ENCODE measurements at places on chromosomes 5 and 9.

- no peak for DNase-seq
These were observed 78.5 kb downstream of the RGS3 start for GRCh38 chr9:113542006-113542405.

GRCh38 chr5:18749763-18750162 is 1115.5 kb downstream of the TAF11L14 start:
- DNase-seq = no peak

- no peak for DNase-seq
These were observed 12.5 kb downstream of the RAB24 start for GRCh38 chr5:177290816-177291596.

DNA sequence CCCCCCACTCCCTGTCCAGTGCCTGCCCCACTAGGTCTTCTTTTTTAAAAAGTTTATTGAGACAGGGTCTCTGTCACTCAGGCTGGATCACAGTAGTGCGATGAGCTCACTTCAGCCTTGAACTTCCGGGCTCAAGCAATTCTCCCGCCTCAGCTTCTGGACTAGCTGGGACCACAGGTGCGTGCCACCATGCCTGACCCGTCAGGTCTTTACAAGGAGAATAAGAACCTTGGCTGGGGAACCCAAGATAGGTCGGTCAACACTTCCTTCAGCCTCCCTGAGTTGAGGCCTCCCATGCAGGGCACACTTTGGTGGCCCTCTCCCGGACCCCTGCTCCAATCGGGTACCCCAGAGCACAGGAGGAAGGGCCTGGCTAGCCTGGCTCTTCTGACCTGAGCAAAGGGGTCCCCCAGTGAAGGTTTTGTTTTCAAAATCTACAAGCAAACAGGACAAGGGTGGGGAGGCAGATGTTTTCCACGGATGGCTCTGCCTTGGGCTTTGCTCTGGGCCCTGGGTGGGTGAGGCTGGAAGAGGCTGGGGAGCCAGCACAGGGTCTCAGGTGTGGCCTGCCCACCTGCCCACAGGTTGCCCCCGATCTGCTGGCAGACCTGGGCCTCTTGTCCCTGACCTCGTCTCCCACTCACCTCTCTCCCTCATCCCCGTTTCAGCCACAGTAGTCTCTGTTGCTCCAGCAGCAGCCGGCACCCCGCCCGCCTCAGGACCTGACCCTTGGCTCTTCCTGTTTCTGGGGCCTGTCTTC is 108.7 kb upstream of the PHYKPL start:
- DNase-seq = no peak

DNA sequence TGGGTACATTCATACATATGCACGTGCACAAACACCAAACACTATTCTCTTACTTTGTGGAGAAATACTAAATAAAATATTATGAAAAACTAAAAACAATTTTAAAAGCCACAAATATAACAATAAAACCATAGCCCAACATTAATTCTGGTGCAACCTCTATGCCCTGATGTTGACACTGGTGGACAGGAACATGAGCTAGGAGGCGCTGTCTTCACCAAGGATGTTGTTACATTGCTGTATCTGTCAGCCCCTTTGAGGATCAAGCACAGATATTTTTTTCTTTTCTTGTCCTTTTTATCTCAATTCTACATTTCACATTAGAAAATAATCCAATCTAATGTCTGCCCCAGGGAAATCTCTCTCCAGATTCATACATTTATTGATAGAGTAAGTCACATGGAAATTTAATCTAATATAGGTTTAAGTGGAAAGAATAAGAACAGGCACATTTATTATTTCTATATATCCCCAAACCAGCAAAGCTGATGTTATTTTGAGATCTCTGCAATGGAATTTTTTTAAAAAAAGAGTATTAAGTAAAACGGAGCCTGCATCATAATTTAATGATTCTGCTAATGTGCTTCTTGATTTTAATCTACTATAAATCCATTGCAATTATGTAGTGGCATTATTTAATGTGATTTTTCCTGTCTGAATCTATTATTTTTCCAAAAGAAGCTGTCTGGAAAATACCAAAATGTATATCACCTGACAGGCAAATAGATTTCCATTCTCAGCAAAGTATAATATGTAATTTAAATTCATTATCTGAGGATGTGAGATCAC is 716.5 kb downstream of the MTRR start:
- no peak for DNase-seq

DNA sequence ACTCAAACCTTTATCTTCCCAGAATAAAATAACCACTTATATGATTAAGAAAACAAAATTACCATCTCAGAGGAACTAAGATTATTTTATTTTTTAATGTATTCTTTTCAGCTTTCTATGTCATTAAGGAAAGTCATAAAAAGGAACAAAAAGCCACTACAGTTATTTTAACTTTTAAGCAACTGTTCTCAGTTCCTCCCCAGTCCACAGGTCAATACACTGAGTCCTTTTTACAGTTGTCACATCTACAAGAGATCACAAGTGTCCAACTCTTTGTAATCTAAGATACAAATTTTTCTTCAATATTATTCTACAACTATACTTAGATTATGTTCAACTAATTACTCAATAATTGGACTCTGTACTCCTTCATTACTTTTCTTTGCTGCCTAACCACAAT is 782.8 kb upstream of the ACO1 start:
- no peak for DNase-seq

DNA sequence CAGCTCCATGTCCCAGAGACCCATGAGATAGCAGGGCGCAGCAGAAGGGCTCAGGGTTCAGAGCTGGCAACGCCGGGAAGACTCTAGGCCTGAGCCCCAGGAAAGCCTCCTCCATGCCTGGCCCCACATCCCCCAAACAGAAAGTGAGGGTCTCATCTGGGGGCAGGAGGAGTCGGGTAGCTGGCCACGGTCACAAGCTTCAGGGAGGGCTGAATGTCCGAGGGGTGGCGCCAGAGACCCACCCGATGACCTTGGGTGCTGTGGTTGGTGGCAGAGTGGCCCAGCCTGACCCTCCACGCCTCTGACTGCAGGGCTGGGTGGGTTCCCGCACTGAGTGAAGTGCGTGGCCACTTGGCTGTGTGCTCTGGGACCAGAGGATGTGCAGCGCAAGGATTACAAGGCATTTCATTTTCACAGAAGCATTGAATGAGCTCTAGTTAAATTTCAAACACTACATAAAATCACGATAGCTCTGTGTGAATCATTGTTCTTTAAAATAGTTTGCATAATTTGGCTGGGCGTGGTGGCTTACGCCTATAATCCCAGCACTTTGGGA is 3.0 kb downstream of the C8G start:
- peak; percentile 32 for DNase-seq

- DNase-seq = peak; percentile 64
These were observed 345.2 kb downstream of the GLIS3 start for GRCh38 chr9:3954331-3955304.

GRCh38 chr9:14992081-14992480 is 81.9 kb upstream of the FREM1 start:
- DNase-seq = peak; percentile 72

- DNase-seq = no peak
These were observed 137.6 kb downstream of the UGCG start for GRCh38 chr9:112034216-112034611.

GRCh38 chr5:1660511-1660910 is 136.8 kb upstream of the LPCAT1 start:
- no peak for DNase-seq

DNA sequence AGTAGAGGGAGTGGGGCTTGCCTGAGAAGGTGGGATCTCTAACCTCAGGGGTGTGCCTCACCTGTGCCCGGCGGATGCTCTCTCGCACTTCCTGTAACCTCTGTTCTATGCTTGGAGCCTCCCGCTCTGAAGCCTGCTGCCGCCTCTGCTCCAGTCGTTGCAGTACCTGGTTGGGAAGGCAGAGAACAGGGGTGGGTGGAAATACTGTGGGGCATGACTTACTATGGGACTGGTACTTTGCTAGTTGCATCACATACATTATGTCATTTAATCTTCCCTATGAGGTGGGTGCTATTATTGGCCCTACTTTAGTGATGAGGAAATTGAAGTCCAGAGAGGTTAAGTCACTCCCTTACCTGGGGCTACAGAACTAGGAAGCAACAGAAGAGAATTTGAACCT is 5.2 kb downstream of the FCHSD1 start:
- DNase-seq = no peak

- DNase-seq = peak; percentile 42
These were observed 4.5 kb downstream of the NREP start for GRCh38 chr5:111752426-111752965.

- DNase-seq = no peak
These were observed 80.6 kb upstream of the POU5F2 start for GRCh38 chr5:93821891-93822415.

- DNase-seq = peak; percentile 14
These were observed 2.0 kb downstream of the FBXL17 start for GRCh38 chr5:108379722-108380530.

DNA sequence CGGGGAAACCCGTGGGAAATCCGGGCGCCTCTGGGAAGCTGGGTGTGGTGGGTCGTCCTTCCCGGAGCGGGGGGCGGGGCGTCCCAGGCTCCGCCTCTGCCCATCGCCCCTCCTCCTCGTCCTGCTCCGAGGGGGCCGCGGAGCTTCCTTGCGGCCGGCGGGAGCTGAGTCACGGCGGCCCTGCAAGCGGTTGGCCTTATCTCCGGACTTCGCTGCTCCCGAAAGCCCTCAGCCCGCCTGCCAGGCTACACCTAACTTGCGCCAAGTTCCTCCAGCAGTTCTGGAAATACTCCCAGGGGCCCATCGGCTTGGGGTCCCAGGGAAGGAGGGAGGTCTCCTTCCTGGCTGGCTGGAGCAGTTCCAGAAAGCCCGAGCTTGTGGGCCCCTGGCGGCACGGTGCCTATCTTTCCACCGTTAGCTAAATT is 54.1 kb upstream of the CDKN2AIPNL start:
- peak; percentile 91 for DNase-seq

- no peak for DNase-seq
These were observed 296.2 kb downstream of the SPATA31D1 start for GRCh38 chr9:82284758-82285157.

- DNase-seq = no peak
These were observed 1036.4 kb downstream of the NR2F1-AS1 start for GRCh38 chr5:92544596-92544995.

DNA sequence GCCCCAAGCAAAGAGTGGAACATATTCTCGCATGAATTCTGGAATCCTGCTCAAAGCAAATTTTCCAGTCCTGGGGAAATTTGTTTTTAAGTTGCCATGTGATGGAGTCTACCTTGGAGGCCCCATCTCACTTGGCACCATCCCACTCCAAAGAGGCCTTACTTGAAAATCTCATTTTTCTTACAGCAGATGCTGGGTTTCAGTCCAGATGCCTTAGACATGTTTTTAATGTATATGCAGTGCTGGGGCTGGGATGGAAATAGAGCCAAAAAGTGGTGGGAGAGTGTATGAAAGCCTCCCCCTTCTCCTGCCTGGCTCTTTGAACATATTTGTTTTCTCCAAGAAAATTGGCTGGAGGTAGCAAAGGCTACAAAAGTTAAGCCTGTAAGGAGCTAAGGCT is 493.7 kb downstream of the ENC1 start:
- no peak for DNase-seq

DNA sequence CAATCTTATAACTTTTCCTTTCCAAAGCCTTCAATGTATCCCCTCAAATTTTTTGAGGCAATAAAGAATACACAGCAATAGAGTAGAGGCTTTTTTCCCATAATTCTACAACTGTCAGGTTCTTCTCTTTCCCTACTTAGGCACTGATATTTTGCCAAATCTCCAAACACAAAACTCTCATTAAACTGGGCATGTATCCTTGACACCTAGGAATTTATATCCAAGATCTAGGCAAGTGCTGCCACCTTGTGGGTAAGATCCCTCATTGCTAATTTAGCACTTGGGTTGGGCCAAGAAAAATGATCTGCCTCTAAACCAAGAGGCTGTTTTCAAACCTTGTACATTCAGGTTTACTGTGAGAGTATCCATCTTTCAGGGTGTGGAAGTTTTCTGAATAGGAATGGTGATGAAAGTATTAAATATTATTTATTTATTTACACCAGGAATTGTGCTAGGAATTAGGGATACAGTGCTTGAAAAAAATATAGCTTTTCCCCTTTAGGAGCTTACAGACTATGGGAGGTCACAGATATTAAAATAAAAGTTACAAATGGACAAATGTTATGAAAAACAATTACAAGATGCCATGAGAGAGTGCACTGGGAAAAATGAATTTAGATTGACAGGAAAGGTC is 17.6 kb downstream of the TSTD2 start:
- DNase-seq = peak; percentile 66
